Mesothelial cell of epicardium (in vitro differentiated cells): ENCODE measurements at places on chromosomes 12 and 14.

GRCh38 chr12:58367041-58367440 is 425.7 kb downstream of the ATP23 start:
- DNase-seq, result no peak

- DNase-seq, result no peak
Observed at GRCh38 chr14:63276492-63277342, 42.0 kb downstream of the GPHB5 start.

DNA sequence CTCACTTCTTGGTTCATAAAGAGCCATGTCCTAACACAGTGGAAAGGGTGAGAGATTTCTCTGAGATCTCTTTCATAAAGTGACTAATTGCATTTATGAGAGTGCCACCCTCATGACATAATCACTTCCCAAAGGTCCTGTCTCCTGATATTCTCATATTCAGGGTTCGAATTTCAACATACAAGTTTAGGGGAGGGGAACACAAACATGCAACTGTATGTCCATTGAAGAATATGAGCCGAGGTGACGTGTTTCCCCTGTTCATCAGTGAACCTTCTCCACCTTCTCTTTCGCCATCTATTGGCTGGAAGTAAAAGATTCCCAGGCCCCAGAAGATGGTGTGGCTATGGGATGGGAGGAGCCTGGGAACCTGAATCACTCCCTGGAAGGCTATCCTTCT is 354.2 kb upstream of the ATP2B1 start:
- no peak for DNase-seq

GRCh38 chr12:46808955-46809697 is 16.7 kb downstream of the SLC38A4 start:
- DNase-seq, result no peak

- no peak for DNase-seq
Observed at GRCh38 chr12:82644896-82645295, 41.8 kb upstream of the TMTC2 start.

GRCh38 chr14:36822685-36823084 is 161.0 kb downstream of the PAX9 start:
- no peak for DNase-seq

GRCh38 chr14:31921721-31922120 is 155.4 kb upstream of the ARHGAP5 start:
- no peak for DNase-seq

DNA sequence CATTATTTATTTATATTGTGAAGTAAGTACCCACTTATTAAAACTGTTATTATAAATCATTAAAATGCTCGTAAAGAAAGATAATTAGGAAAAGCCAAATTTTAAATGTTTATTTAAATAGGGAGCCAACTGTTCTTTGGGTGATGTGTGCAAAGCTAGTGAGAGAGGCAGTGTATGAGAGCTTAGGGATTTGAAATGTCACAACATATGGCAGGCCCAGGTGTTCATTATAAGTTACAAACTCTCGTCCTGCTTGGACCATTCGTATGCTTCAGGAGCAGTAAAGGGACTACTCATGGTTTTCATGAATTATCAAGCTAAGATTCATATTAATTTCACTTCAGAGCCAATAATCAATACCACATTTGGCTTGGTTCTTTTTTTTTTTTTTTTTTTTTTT is 154.5 kb downstream of the TGFB3 start:
- DNase-seq, result no peak

DNA sequence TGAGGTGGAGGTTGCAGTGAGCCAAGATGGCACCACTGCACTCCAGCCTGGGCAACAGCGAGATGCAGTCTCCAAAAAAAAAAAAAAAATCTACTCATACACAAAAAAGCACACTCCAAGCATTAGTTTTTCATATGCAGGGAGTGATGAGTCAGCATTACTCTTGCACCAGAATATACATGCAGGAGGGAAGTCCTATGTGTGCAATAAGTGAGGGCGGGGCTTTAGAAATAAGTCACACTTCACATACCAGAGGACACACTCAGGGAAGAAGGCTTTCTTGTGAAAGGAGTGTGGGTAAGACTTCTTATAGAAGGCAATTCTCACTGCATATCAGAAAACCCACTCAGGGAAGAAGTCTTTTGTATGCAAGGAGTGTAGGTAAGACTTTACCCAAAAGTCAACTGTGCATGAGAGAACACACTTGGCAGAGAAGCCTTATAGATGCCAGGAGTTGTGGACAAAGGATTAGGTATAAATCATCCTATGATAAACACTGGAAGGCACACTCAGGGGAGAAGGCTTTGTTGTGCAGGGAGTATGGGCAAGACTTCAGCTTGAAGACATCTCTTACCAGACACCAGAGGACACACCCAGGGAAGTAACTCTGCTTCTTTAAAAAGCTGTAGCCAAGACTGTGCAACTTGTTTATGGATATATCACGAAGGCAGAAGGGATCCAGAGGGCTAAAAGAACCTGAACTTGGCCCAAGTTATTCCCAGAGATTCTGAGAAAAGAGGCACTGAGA is 50.5 kb downstream of the ATF7 start:
- DNase-seq, result no peak

- no peak for DNase-seq
Observed at GRCh38 chr14:65072256-65072655, 30.1 kb downstream of the MAX start.

DNA sequence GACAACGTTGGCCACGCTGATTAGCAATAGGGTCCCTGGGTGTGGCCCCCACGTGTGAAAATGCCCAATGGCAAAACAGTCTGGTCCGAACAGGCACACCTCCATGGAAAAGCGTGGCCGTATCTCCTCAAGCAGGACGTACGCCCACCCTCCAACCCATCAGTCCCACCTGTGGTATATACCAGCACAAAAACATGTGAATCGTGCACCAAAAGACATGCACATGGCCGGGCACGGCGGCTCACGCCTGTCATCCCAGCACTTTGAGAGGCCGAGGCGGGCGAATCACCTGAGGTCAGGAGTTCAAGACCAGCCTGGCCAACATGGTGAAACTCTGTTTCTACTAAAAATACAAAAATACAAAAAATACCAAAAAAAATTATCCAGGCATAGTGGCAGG is 14.9 kb upstream of the SFSWAP start:
- DNase-seq, result no peak

GRCh38 chr12:6234214-6234613 is 34.0 kb downstream of the CD9 start:
- DNase-seq, result no peak

- DNase-seq, result no peak
Observed at GRCh38 chr14:25108959-25109358, 59.0 kb upstream of the STXBP6 start.

- DNase-seq, result no peak
Observed at GRCh38 chr14:95659293-95659989, 26.8 kb upstream of the TCL1B start.

DNA sequence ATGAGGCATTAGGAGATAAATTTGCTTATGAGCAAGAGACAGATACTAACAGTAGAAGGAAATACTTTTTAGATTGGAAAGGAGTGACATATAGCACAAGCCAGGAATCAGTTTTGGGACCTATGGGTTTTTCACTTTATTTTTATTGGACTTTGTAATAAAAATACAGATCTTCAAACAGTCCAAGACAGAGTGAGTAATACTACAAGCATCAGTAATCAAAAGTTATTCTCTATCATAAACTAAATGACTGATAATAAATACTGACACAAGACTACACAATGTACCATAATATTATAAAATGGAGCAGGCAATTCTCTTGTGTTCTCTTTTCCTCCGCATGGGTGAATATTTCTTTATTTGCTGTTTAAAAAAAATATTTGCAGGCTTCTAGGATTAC is 85.8 kb downstream of the DERA start:
- DNase-seq, result no peak

DNA sequence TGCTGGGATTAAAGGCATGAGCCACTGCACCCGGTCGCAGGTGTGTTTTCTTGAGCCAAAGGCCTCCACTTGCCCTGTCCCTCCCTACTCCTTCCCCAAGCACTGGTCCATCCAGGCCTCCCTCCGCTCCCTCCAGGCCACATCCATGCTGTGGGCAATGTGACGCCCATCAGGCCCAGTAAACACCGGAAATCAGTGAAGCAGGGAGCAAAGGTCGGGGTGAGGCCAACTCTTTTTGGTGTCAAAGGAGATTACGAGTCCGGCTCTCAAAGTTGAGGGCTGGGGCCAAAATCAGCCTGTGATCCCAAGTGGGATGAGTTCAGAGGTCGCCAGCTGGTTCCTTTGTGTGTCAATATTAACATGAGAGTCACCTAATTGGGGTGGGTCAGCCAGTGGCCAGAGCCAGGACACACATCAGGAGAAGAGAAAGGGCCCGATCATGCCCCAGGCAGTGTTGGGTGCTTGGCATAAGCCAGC is 195.7 kb downstream of the RBM19 start:
- DNase-seq, result no peak

DNA sequence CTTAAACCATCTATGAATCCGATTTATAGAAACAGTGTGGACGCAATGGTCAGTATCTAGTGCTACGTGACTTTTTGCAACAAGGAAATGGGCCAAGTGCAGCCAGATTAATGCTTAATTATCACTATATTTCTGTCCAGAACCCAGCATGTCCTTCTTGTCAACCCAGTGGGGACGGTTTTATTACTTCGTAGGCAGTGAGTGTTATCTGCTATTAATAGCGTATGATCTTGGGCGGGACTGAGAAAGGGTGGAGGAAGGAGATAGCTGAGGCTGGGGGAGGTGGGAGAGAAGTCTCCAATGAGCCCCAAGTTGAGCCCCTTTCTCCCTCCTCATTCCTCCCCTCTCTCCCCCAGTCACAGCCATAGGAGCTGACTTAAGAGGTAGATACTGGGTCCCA is 59.7 kb upstream of the FAM222A start:
- DNase-seq, result no peak

- no peak for DNase-seq
Observed at GRCh38 chr12:107400686-107401447, 284.7 kb upstream of the PWP1 start.

GRCh38 chr12:27123642-27124041 is 41.3 kb upstream of the C12orf71 start:
- DNase-seq, result no peak

- no peak for DNase-seq
Observed at GRCh38 chr12:15163030-15163976, 57.9 kb downstream of the RERG start.

GRCh38 chr12:8609061-8609570 is 3.5 kb downstream of the AICDA start:
- DNase-seq, result no peak

DNA sequence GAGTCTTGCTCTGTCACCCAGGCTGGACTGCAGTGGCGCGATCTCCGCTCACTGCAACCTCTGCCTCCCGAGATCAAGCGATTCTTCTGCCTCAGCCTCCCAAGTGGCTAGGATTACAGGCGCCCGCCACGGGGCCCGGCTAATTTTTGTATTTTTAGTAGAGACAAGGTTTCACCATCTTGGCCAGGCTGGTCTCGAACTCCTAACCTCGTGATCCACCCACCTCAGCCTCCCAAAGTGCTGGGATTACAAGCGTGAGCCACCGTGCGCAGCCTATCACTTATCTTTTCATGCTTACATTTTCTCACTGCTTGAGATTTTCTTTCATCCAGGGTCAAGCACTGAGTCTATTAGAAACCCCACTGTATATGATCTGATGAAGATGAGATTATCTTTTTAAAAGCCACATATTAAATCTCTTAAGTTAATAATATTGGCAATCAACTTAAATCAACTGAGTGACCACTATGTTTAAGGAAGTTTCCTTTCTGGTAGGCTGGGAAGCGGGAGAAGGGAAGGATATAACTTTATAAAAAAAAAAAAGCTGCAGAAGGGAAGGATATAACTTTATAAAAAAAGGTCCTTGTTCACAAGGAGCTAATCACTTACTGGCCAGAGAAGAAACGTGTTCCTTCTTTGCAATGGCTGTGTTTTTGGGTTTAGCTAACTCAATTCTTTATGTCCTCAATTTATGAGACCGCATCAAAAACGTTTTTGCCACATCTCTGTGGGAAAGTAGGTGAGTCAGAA is 1.3 kb upstream of the MDM2 start:
- DNase-seq, result no peak

- DNase-seq, result no peak
Observed at GRCh38 chr14:61730756-61731373, 31.4 kb upstream of the SNAPC1 start.

DNA sequence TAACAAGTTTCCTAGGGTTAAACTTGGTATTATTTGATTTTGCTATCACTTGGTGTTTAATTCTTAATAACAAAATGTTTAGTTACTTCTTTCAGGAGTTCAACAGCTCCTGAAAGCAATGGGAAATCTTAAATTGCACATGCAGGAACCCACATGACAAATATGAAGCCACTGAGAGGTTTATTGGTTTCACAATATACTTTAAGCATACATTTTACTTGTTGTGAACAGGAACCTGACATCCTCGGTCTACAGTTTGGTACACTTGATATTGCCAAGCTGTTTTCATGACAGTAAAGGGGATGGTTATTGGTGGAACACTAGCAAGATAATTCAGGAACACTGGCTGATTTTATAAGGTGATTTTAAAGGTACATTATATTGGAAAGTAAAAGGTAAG is 46.2 kb downstream of the SLC38A1 start:
- no peak for DNase-seq

DNA sequence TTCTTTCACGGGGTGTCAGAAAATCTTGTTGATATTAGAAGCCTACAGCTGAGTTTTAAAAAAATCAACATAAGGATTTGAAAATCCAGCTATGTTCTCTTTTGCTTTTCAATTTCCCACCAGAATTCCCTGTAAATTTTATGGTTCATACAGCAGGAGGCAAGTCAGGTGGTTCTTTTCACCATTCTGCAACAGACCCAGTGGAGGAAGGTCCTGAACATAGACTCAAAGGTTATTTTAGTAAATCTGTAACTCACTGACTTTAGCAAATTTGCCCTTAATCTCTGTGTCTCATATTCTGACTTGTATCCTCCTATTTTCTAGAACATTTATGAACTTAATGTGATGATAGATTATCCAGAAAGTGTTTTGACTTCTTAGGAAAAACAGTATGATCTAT is 235.4 kb upstream of the E2F7 start:
- no peak for DNase-seq

GRCh38 chr14:101815994-101816393 is 54.5 kb downstream of the PPP2R5C start:
- no peak for DNase-seq

GRCh38 chr14:64747327-64747726 is 43.1 kb downstream of the PLEKHG3 start:
- DNase-seq, result no peak

DNA sequence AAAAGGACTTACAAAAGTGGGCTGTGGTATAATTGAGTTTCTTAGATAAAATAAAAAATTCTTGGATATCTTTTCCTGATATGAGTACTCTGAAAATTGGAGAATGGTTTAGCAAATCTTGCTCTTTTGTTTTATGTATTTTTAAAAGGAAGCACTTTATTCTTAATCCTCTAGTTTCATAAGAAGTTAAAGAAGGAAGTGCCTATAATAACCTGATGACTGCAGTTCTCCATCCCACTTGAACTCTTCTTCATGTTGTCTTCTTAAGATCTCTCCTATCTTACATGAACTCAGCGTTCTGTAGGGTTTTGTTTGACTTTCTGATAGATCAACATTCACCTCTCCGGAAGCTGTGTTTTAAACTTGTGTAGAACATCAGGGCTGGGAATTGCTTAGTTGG is 271.0 kb downstream of the ERC1 start:
- DNase-seq, result no peak

DNA sequence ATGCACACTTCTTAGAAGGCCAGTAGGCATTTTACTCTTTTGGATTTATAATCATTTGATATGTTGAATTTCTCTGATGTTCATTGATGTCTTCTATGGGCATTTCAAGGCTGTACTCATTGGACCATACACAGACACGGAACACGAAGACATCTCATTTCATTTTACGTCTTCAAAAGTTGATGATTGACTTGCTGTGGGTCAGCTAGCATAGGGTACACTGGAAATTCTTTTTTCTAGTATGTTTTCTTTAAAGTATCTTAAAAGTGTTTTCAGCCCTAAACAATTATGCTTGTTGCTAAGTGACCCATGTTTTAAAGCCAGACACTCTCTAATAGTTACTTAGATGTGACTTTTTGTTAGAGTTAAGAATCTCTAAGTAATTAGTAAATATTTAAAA is 16.3 kb downstream of the TRHDE start:
- no peak for DNase-seq
